ENCODE measurements at places on chromosomes 1 and 21.

DNA sequence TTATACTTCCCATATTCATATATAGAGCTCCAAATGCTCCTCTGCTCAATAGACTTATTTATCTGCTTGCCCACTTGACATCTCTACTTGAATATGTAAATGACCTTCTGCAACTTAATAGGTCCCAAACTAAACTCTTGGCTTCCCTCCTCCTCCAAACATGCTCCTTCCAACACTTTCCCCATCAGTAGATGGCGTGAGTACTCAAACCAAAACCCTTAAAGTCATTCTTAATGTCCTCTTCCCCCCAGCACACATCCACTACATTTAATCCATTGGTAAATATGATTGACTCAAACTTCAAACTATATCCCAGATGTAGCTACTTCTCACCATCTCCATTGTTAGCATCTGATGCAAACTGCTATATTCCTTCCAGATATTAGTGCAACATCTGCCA lies 48.5 kb upstream of the PBX1 start:
- no peak for DNase-seq

GRCh38 chr1:203478986-203479385 lies 3.4 kb downstream of the PRELP start:
- no peak for DNase-seq

DNA sequence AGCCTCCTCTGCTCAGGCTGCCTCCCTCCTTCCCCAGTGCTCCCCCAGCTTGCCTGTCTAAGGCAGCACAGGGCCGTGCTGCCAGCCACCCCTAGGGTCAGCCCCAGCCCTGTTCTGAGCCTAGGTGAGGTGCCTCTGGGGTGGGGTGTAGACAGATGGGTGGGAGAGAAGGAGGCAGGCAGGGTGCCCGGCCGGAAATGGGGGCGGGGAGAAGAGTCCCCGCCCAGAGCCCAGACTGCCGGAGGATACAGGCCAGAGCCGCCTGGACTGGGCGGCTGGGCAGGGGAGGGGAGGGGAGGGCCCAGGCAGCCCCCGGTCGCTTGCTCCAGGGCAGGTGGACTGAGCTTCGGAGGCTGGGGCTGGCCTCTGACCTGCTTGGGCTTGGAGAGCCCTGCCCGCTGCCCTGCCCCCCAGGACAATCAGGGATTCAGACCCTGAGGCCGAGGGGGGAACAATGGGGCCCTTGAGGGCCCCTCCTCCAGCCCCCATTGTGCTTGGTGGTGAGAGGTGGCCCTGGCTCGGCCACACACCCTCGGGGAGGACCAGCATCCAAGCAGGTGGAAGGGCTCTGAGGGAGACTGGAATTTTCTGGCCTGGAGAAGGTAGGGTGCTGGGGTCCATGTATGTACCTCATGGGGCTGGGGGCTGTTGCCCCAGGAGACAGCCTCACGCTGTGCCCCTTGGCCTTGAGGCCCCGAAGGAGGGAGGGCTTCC lies at the start of gene GJC2:
GJC2 (plus strand) TSS at position 525 of the 714 bp plus-strand sequence. CDS start 7,829 bp downstream, outside the sequence.
- no peak for DNase-seq

GRCh38 chr1:72521659-72522058 lies 239.3 kb upstream of the NEGR1 start:
- no peak for DNase-seq

GRCh38 chr1:221356693-221357092 lies 385.2 kb downstream of the DUSP10 start:
- DNase-seq = no peak

Data from NCI-H146 (cell line).